ENCODE measurements at places on chromosomes 4 and X.

DNA sequence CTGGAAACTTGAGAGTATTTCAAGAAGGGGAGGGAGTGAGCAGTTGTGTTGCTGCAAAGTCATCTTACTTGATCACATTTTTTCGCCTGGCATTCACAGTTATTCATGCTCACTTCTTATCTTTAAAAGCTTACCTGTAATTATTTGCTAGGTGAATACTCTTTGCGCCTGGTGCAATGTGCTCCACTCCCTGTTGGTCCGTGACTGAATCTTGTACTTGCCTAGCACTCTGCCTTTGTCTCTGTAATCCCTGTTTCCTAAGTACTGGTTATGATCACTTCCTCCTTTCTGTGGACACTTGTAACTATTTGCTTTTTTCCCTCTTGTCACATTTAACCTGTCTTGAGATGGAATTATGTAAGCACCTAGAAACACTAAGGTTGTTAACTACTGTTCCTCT lies 5.8 kb downstream of the BMP2K start:
- no peak for DNase-seq

DNA sequence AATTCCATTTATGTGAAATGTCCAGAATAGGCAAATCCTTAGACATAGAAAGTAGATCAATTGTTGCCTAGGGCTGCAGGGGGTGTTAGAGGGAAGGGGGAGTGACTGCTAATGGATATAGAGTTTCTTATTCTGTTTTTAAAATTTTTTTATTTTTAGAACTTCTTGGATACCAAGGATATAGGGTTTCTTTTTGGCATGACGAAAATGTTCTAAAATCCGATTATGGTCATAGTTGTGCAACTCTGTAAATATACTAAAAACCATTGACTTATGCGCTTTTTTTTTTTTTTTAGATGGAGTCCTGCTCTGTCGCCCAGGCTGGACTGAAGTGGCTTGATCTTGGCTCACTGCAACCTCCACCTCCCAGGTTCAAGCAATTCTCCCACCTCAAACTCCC lies 125.2 kb upstream of the USP9X start:
- no peak for DNase-seq

DNA sequence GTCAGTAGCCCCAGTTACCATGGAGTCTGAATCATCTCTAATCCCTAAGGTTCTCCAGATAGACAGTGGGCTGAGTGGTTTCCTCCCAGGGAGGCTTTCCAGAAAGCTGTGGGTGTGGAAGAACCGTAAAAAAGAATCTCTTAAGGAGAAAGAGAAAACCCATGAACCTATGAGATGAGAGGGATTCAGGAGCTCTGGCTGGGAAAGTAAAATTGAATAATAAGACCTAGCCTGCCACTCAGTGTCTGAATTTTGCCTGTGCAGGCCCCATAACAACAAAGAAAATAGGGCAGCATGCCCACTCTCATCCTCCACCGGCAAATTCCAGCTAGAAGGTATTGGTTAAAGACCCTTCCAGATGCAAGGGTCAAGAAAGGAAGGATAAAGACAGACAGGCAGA lies 16.9 kb downstream of the AWAT2 start:
- DNase-seq, result no peak

DNA sequence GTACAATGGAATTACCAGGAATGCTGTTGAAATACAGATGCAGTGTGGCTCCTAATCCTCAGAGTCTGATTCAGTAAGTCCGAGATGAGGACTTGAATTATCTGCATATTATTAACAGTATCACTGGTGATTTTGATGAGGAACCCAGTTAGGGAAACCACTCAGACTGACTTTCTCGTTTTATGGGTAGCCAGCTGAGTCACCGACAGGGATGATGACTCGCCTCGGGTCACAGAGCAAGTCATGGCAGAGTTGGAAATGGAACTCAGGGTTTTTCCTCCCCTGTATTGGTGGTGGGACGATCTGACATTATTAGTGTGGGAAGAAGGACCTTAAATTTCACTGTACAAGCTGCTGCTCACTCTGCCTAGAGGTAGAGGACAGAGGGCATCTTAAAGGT lies 51.3 kb downstream of the RTL9 start:
- DNase-seq, result no peak

GRCh38 chrX:37409278-37409677 lies 60.1 kb downstream of the PRRG1 start:
- DNase-seq, result no peak

DNA sequence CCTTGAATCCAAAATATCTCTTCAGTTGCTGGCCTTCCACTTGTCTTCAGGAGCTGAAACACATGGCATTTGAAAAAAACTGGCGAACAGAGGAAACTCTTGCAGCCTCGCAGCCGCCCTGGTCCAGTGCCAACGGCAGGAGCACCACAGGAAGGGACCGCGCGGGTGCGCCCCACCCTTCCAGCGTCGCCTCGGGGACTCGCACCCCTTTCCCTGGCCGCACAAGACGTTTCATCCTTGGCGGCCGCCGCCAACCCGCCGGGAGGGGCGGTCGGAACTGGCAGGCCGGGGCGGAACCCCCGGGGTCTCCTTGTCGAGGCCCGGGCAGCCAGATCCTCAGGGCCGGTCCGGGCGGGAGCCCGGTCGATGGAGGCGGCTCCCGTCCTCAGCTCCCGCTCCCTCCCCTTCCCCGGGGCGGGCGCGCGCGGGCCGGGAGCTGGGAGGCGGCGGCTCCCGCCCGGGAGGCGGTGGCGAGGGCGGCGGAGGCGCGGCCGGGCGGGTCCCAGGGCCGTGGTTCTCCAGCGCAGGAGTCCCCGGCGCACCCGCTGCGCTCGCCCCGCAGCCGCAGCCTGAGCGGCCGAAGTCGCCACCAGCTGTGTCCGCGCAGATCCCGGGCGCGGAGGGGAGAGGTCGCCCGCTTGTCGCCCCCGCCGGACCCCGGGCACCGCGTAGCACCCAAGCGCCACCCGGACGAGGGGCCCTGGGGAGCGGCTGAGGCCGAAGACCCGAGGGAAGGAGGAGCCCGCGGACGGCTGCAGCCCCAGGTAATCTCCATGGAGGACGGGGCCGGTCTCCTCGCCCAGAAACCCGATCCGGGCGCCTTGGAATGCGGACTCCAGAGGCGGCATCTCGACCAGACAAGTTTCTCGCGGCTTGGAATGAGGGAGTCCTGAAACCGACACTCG lies 886 bp upstream of the NDST3 start:
- DNase-seq, result no peak

DNA sequence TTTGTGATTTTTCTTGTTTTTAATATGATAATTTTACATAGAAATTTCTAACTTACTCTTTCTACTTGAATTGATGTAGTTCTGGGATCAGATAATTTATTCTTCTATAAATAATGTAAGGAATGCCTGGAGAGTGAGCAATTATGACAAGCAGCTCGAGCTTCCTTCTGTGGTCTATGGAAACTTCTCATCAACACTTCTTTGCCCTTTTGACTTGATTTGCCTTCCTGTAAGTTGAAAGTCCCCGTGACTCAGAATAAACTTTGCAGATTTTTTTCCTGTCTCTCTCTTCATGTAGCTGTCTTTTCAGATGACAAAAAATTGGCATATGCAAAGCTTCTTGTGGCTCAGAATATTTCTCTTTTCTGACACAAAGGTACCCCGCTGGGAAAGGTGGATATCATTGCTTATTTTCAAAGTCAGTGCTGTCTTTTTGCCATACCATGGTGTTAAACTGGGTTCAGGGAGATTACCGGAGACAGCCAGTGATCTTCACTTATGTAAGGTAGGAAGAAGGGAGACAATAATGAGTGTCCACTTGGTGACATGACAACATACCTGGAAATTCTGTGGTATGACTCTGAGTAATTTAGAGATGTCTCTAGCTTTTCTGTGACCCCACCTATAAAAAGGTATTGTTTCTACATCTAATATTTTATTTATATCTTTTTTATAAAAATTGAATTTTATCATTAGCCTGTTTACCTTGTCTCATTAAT lies 278.6 kb upstream of the GNPDA2 start:
- no peak for DNase-seq

GRCh38 chrX:34879886-34880285 lies 62.7 kb upstream of the FAM47B start:
- no peak for DNase-seq

DNA sequence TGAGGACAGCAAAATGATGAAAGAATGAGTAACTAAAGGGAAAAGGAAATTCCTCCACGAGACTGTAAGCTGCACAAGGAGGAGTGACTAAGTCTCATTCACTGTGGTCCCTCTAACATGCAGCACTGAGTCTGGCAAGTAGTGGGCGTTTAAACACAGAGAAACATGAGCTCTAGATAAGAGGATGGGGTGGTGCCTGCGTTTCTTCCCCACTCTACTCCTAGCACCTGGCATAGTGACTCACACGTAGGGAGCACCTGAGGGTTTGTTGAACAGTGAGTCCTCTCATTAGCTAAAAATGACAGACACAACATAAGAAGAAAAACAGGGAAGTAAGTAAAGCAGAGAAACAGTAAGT lies 105.8 kb upstream of the CBR4 start:
- no peak for DNase-seq

GRCh38 chr4:126568652-126569570 lies 1063.8 kb upstream of the INTU start:
- no peak for DNase-seq

- DNase-seq, result no peak
These were observed 12.2 kb upstream of the IDS start for GRCh38 chrX:149517308-149517707.

GRCh38 chrX:32741910-32742309 lies 469.4 kb downstream of the DMD start:
- no peak for DNase-seq

DNA sequence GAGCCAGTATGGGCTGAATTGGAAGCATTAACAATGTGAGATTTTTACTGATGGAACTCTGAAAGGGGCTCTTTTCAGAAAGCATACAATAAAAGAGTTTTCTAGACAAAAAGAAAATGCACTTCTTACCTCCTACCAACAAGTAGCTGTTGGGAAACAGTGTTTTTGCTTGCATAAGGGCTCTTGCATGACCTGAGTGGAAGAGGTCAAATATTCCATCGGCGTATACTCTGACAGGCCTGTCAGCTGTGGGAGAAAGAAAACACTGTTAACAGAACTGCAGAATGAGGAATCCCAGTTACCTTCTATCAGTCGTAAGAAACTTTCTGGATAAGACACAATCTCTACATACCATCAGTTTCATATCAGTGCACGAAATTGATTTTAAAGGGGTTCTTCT lies 39.5 kb downstream of the PCYT1B start:
- DNase-seq, result no peak

GRCh38 chrX:42021058-42021457 lies 97.7 kb upstream of the CASK start:
- no peak for DNase-seq

GRCh38 chr4:179941911-179942310 lies 2301.3 kb upstream of the TENM3 start:
- no peak for DNase-seq

- no peak for DNase-seq
These were observed 173.0 kb upstream of the TET2 start for GRCh38 chr4:104973708-104974107.

- no peak for DNase-seq
These were observed 47.2 kb downstream of the NELFA start for GRCh38 chr4:1961563-1961962.

DNA sequence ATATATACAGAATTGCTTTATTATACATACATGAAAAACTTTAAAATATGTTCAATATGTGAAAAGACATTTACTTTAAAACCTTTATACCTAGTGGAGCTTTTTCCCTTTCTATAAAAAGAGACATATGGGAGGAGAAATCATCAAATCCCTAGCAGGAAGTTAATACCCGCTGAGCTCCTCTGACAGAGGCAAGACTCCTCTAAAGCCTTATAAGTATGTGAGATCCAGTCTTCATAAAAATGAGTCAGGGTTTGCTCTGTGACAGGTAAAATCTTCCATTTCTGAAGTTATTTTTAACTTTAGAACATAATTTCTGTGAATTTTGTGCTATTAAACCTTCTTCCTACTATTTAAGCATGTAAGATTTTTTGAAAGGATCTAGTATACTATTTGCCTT lies 634.4 kb upstream of the AADAT start:
- DNase-seq, result no peak

- no peak for DNase-seq
These were observed 63.4 kb upstream of the TBC1D9 start for GRCh38 chr4:140819610-140820009.

DNA sequence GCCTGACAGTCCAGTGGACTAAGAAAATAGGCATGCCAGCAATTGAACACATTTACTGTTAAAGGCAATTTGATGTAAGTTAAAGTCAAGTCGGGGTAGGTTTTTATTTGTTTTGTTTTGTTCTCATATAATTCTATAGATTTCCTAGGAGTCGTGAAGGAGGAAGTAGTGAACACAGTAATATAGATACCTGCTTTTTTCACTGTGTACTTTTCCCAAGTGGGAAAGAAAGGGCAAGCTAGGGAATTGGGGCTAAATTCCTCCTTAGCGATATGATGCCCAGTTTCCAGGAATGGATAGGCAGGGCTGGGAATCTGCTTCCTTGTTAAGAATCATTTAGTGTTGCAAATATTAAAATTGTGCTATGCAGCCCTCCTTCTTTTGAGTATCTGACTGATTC lies 271.0 kb downstream of the ARHGAP24 start:
- no peak for DNase-seq

- DNase-seq, result no peak
These were observed 9.3 kb downstream of the STX18 start for GRCh38 chr4:4532371-4533154.

- DNase-seq, result no peak
These were observed 20.0 kb upstream of the FGFBP2 start for GRCh38 chr4:15982842-15983524.

GRCh38 chr4:116180157-116180601 lies 905.2 kb downstream of the TRAM1L1 start:
- DNase-seq, result no peak

DNA sequence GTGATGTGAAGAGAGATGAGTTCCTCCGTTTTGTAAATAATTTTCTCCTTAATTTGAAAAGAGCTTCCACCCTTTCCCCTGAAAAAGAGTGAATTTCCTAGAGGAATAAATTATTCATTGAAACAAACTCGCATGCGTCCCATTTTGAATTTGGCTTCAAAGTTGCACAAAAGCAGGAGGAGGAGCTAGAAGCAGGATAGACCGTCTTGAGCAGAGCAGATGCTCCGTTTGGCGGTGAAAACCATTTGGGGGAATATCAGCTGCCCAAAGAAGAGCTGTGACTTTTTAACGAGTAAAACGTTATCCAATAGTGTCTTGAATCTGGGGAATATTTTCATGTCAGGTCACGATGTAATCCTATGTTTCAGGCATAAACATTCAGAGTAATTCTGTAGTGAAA lies 42.0 kb downstream of the FAM149A start:
- no peak for DNase-seq

DNA sequence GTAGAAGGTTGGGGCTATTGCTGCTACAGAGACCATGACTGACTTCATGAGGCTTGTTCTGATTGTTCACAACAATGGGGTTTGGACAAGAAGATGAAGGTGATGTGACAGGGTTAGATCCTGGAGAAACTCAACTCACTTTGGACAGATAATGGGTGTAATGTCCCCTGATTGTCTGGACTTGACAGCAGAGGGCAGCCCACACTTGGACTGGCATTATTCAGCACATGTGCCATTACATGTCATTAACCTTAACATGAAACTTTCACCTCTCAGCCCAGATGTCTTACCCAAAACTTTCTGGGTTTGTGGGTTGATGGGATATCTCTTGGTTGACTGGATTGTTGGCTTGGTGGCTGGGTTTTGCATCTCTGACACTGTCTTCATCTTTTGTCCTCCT lies 101.5 kb downstream of the MXRA5 start:
- no peak for DNase-seq

Measured in activated CD4-positive, alpha-beta T cell treated with anti-CD3 and anti-CD28 coated beads, Interleukin-2, amount 50 U/mL, for 1 hour (primary cell).